ENCODE measurements at places on chromosomes 3 and 15.
A peak's percentile ranks its signal among the peaks of the same experiment; 100 is the strongest.

DNA sequence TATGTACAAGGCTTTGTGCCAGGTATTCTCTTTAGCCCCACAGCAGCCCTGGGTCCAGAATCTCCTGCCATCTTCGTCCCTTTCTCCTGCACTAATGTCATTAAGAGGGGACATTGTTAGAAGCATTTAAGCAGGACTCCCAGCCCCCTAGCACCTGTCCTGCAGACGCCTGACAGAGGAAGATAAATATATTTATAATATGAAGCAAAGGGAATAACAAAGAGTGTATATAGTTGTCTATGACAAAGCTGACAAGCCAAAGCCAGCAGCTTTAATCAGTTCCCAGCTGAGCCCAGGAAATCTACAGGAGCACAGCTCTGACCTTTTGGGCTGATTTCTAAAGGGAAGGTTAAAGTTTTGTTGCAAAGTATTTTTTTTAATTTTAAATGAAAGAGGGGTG lies 96.0 kb downstream of the MEGF11 start:
- no peak for DNase-seq

DNA sequence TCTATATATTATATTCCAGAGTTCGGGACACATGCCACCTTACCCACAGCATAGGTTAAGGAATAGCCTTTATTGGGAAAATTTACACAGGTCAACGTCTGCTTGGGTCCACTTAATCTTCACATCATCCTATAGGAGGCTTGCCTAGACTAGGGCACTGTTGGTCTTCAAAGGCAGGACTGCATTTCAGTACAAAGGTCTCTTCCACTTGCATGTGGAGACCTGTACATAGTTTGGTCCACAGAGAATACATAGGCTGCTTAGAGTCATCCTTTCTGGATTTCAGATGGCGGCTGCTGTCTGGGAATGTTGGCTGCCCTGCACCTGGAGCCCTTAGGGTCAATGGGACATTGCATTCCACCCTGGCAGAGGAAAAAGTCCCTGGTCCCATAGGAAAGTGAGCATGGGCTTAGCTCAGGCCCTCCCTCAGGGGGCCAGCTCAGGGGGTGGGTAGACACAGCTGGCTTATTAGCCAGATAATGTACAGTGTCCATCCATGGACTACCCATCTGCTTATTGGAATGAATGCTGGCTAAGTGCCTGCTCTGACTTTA lies 75.3 kb upstream of the TGFBR2 start:
- no peak for DNase-seq

DNA sequence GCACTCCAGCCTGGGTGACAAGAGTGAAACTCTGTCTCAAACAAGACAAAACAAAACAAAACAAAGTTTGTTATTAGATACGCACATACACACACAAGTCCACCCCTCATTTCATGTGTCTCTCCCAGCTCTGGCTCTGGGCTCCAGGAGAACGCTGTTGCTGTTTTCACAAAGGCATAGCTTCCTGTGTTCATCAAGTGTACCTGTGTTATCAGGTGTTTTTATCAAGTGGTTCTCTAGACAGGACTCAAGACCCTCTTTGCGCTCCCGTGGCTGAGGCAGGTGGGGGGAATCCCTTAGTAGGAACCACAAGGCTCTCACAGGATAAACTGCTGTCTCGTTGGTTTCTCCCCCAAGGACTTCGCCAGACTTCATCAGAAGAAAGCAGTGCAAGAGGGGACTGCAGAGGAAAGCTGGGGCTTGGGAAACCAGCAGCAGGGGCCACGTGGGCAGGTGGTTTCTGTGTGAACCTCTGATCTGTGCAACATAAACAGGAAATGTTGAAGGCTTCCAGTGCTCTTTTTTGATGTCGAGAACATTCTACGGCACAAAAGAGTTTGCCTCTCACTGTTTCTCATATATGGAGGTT lies 6.9 kb upstream of the PPP1R2 start:
- DNase-seq: no peak

DNA sequence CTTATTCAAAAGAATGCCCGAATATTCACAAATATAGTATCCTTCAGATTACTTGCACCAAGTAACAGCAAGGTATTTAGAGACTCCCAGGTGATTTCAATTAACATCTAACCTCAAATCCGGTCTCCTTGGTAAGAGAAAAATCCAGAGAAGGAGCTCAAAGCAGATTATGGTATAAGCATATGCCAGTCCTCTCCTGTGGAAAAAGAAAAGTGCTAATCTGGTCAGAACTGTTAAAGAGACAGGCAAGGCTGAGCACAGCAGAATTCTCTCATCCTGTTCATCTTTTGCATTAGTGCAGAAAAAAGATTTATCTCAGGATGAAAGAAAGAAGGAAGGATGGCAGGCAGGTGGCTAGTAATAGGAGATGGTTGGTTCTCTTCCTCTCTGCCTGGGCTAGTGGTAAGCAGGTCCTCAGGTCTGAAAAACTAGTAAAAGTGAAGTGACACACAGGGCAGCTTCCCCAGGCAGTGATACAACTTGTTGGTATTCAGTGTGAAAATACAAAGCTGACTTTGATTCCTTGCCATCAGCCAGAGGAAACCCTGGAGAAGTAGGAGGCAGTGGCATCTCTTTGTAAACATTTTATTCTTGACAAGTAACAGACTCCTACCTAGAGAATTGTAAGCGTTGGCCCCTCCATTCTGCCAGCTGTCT lies 14.2 kb downstream of the ATXN7 start:
- no peak for DNase-seq

DNA sequence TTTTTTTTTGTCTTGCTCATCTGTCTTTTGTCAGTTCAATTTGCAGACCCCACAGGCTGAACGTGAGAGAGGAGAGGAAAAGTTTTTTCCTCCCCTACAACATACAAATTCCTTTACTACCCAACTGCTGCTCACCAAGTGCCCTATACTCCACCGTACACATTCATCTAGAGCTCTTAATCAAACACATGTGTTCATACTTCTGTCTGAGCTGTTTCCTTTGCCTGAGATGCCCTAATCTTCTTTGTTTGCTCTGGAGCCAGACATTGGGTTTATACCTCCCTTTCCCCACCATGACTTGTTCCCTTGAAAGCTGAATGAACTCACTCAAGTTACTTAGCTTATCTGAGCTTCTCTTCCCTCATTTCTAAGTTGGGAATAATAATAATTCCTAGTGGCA lies 122.7 kb upstream of the RASGRP1 start:
- DNase-seq: no peak

- no peak for DNase-seq
Measured at GRCh38 chr15:73802431-73803041, 49.4 kb upstream of the INSYN1 start.

DNA sequence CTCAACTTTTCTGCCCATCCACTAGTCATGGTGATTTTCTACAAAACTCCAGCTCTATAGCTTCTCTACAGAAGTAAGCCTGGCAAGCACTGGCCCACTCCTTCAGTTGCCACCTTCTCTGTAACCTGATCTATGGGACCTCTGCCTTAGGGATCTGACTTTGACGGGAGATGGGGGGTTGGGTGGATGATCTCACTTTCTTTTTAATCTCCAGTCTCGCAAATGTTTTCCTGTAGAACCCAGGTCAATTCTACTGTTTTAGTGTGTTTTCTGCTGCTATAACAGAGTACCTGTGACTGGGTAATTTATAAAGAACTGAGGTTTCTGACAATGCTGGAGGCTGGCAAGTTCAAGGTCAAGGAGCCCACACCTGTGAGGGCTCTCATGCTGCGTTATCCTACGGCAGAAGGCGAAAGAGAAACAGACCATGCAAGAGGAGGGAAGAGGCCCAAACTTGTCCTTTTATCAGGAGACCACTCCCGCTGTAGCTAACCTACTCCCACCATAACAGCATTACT lies 189.9 kb upstream of the THRB start:
- no peak for DNase-seq

DNA sequence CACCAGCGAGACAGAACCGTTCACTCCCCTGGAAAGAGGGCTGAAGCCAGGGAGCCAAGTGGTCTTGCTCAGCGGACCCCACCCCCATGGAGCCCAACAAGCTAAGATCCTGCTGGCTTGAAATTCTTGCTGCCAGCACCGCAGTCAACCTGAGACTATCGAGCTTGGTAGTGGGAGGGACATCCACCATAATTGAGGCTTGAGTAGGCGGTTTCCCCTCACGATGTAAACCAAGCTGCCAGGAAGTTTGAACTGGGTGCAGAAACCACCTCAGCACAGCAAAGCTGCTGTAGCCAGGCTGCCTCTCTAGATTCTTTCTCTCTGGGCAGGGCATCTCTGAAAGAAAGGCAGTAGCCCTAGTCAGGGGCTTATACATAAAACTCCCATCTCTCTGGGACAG lies 151.0 kb downstream of the MBNL1 start:
- no peak for DNase-seq

DNA sequence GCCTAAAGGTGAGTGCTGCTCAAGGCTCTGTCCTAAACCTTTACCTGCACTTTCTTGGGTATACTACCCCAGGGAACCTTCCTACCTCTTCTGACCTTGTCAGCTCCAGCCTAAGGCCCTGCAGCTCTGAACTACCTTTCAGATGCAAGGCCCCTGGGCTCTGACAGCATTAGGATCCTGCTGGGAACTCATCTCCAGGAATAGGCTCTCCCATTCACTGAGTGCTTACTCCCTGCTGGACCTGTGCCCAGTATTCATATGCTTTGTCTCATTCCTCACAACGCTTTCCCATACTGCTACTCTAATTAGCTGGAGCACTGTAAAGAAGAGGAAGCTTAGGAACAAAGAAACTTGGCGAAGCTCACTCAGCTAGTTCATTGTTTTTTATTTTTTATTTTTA lies 53.8 kb upstream of the RAB6B start:
- DNase-seq: no peak

DNA sequence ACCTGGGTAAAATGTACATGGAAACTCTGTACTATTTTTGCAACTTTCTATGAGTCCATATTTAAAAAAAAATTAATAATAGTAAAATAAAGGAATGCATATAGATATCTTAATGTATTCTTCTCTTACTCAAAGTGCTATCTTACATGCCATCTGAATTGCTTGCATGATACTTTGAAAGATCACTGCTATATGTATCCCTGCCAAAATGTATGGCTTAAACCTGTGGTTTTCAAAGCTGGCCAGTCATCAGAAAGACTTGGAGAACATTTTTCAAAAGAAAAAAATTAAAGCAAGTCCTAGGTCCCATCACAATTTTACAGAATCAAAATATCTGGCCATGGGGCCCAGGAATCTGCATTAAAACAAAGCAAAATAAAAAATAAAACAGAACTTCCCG lies 262.1 kb downstream of the LPP start:
- no peak for DNase-seq

DNA sequence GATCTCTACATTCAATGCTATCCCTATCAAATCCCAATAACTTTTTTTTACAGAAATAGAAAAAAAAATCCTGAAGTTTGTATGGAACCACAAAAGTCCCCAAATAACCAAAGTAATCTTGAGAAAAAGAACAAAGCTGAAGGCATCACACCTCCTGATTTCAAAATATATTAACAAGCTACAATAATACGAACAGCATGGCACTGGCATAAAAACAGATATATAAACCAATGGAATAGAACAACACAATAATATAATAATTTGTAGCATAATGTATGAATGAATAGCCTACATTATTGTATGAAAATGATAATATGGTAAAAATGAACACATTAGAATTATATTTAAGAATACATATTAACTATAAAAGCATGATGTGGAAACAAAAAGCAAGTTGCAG lies 76.7 kb upstream of the TMC3 start:
- no peak for DNase-seq

DNA sequence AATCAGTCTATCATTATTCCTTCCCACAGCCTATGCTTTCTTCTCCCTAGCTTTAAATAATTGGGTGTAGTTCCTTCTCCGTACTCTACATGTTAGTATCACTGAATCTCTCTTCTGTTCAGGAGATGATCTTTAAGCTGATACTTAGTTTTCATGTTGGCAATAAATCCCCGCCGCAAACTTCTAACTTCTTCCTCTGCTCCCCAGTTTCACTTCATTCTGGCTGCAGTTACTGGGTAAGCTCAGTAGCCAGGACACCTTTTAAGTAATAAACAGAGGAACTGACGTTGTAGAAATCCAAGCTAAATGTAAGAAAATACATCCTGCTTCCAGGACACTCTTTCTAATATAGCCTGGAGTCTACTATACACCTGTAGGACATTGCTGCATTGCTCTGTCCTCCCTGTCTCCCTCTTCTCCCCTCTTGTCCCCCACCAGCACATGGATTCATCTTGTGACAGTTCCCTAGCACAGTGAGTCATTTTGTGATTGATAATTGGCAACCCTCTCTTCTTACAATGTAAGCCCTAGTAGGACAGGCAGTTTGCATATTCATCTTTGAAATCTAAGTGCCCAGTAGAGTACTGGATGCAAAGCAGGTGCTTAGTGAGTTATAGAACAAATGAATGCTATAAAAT lies 598.2 kb downstream of the UNC13C start:
- no peak for DNase-seq

DNA sequence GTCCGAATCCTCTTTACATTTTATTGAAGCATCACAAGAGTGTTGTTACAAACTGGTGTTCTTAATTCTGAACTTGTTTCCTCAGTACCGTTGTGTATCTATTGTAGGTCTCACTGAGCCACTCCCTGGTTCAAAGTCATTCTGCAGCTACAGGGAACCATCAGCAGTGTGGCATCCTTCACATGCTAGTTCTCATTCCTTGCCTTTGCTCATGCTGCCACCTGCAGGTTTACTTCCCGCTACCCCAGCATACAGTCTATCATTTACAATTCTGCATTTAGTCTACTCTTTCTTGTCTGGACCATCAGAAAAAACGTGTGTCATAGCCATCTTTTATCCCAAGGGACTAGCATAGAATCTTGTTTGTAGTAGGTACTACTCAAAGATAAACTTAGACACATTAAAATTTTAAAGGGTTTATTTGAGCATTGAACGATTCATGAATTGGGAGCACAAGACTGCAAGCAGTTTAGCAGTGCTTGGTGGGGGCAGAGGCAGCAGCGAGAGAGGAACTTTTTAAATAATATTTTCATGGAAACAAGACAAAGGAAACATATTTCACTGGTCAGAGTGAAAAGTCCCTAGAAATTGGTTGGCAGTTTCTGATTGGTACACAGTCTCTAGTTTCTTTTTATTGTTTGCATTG lies 402.1 kb downstream of the CADM2 start:
- DNase-seq: peak; percentile 14

DNA sequence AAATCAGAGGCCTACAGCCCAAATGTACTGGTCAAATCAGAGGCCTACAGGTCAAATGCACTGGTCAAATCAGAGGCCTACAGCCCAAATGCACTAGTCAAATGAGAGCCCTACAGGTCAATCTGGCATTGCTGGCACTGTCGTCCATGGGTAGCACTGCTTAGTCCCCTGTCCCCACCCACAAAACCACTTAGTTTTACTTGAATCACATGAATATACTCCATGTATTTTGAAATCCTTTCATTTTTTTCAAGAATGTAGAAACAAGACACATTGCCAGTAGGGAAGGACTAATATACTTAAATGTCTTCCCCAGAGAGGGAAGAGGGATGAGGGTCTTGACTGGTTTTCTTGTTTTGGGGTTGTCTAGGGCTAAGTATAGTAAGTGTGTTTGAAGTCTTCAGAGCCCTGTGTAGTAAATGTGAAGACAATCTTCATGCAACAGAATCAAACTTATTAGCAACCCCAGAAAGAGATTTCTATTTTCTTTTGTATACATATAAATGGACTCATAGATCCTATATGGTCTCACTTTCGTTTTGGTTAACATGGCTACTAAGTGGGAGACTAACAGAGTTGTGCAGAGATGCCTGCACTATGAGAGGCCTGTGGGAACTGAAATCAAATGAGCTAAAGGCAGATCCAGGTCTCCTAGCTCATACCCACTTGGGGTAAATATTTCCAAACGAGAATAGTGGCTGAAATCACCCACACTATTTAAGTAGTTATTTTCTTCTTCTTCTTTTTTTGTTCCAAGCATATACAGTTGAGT lies 38.3 kb upstream of the DCUN1D1 start:
- no peak for DNase-seq
